ENCODE measurements at places on chromosomes 16 and 17.

DNA sequence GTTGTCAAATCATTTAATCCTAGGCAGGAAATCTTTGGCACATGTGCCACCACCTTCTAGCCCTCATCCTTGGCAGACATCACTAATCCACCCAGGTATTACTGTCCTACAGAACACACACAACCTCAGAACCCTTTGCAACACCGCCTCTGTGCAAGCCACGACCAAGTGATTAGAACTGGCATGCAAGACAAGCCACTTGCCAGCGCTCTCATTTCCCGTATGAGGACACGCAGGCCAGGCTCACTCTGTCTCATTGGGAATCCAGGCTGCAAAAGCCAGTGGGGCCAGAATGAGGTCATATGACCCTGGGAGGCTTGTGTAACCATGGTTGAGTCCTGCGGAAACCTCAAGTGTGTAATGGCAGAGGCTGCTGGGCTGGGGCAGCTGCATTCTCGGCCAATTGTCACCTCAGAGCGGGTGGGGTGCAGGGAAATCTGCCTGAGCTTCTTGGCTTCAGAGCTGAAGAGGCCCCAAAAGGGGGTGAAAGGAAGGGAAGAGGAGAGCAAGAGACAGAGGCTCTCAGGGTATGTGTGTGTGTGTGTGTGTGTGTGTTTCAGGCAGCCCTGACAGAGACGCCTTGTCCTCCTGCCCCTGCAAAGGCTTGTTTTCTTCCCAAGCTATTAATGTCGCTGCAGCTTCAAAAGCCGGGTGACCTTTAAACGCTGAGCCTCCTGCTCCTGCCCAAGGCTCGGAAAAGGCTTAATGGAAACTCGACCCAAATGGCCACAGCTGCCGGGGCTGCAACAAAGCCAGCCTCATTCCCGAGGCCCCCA, 43.2 kb upstream of the MRPS23 start:
- no peak for DNase-seq

GRCh38 chr17:61837175-61838051, 25.9 kb downstream of the BRIP1 start:
- DNase-seq: peak; percentile 29

DNA sequence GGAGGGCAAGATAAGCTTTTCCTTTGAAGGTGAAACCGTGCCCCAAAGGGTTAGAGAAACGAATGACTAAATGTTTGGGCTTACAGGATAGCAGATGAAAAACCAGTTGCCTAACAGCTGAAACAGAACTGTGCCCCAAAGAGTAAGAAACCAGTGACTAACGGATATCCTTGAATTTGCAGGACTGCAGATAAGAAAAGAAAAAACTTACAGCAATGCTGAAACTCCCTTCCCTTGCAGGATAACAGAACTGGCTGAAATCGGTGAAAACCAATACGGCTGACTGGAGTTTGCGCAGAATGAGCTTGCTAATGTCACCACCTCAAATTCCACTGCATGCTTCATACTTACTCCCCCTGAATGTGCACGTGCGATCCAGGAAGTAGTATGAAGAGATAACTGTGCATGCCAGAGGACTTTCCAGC, 175.2 kb upstream of the NLRP1 start:
- no peak for DNase-seq

- no peak for DNase-seq
These were observed 12.3 kb upstream of the MC1R start for GRCh38 chr16:89906140-89907025.

DNA sequence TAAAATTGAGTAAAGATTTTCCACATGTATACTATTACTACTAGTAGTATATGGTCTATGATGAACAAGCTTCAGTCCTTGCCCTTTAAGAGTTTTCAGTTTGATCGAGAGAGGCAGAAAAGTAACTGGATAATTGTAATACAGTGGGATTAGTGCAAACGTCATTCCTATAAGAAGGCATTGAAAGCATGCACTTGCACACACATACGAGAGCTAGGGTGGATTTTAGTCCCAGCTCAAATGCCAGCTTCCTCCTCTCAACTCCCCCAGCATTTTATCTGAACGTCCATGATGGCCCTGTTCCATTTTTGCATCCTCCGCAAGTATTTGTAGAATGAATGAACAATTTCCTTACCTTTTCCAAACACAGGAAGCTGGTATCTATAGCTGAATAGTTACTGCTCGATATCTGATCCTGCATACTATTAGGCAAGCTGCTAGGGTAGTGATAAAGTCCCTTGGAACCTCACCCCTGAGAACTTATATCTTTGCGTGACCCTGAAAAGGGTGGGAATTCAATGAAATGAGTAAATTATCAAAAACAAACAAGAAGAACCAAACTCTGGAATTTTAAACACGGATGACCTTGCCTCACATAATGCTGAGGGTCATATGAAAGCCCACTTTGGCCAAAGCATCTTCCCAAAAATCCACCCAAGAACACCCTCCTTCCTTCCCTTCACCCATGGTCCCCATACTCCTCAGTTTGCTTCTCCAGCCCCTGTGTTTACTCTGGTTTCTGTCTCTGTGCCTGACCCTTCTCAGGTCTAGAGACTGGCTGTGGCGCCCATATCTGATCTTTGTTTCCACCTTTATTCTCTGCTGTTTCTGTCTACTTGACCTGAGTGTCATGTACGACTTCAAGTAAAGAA, 60.5 kb downstream of the TMEM100 start:
- DNase-seq: no peak
